ENCODE measurements at places on chromosomes 11 and 22.

GRCh38 chr11:31865606-31866300, 54.6 kb upstream of the PAX6 start:
- DNase-seq: no peak

DNA sequence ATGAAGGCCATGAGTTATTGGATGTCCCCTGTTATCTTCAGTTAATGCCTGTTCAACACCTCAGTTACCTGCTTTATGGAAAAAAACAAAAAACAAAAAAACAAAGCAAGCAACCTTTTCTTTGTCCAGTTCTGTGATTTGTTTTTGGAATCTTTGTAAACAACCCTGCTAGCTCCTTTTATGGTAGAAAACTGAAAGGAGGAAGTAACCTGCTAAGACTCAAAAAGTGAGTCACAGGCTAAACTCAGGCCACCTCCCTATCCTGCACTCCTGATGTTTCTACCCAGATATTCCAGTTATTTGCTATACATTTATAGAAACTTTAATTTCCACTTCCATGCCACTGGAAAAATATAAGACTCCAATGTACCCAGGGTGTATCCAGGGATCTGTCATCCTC, 20.6 kb upstream of the TLCD5 start:
- no peak for DNase-seq

DNA sequence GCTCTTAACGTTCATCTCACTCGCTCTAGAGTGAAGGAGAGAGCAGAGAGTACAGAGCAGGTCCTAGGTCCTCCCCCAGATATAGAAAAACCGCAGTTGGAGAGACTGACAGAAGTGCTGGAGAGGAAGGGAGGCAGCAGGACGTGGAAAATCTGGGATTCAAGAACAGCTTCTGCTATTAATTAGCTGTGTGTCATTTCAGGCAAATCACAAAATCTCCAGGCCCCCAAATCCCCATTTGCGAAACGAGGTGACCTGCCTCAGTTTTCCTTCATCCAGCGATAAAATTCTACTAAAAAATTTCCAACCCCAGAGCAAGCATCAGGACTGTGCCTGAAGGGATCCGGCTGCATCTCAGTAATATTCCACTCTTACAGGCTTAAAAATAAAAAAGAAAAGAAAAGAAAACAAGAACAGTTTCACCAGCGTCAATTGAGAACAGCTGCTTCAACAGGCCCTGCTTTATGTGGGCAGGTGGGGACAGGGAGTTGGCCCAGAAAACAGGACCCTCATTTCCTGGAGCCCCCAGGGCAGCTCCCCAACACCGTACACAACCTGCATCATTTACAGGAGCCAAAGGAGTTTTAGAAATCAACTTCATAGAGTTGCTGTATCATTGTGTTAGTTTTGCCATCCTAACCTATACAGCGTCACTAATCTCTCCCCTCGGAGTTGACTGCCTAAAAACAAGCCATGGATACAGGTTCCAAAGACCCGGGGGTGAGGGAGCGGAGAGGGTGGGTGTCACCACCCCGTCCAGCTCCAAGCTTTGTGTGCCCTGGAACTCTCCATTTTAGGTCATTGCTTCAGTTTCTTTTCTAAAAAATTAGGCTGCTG, 2.3 kb upstream of the MALAT1 start:
- DNase-seq: peak; percentile 49

GRCh38 chr22:19626042-19626587, 88.2 kb upstream of the SEPTIN5 start:
- DNase-seq: no peak

DNA sequence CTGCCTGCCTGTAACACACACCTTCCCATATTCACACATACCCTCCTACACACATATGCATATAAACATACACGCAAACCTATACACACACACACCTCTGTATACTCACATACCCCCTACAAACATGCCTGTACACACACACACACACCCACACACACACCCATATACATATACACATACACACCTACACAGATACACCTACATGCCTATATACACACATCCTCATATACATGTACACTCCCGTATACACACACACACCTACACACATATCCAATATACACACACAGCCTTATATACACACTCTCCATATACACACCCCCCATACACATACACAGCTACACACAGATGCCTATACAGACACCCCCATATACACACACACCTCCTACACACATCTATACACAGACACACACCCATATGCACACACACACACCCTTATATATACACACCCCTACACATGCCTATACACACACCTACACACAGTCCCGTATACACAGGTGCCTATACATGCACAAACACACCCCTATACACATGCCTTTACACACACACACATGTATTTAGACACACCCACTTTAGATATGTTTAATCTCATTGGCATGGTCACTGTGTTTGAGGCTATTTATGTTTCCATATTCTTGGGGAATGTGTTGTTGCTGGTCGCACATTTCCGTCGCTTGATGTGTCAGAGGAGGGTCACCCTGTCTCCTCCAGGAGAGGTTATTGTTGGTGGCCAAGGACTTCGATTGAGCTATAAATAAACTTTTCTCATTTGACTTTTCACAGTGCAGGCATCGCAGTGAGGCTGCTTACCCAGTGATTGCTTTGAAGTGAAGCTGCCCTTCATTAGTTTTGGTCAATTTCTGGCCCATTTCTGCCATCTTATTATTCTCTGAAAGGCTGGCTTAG, 243.3 kb downstream of the TBC1D22A start:
- DNase-seq: no peak

Measured in aorta (tissue), 5 donors.